ENCODE measurements at places on chromosomes 12 and 14.

- DNase-seq = peak; percentile 82
Measured at GRCh38 chr12:7864601-7865150, 8.0 kb downstream of the SLC2A14 start.

- no peak for DNase-seq
Measured at GRCh38 chr12:4256043-4256826, 17.3 kb upstream of the CCND2 start.

DNA sequence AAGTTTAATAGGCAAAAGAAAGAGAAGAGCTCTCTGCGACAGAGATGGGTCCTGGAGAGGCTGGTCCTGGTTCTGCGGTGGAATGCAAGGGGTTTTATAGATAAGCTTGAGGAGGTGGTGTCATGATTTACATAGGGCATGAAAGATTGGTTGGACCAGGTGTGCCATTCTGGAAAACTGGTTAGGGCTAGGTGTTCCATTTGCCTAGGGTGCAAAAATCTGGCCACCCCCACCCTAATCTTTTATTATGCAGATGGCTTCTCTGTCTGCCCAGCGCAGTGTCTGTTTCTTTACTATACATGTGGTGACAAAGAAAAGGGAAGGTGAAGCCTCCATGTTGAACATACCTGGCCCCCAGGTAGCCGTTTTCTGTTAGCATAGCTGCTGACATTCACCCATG lies 65.4 kb downstream of the ERC1 start:
- no peak for DNase-seq

DNA sequence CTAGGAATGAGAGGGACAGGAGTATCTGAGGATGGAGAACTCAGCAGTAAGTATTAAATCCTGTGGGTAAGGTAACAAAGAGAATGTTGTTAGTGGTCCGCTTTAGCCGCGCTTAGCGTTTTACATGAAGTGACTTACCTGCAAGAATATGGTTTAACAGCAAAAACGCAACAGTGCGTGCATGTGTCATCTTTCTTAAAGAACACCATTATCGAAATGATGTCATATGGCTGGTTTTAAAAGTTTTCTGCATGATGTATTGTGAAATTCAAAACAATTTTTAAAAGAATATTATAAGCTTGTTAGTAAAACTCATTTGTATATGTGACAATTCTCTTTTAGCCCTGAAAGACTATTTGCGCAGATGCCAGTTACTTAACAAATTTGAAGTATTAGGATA lies 1.7 kb downstream of the LEMD3 start:
- DNase-seq = no peak

DNA sequence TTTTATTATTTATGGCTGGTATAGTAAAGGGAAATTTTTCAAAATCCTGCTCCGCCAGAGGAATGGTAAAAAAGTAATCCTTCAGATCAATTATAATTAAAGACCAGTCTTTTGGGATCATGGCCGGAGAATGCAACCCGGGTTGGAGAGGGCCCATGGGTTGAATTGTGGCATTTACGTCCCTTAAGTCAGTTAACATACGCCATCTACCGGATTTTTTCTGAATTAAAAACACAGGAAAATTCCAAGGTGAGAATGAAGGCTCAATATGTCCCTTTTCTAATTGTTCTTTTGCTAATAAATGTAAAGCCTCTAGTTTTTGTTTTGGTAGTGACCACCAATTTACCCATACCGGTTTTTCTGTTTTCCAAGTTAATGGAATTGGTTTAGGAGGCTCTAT lies 602.8 kb downstream of the ALG10 start:
- peak; percentile 53 for DNase-seq

GRCh38 chr12:48996794-48997718 lies 2.1 kb downstream of the DDN start:
- DNase-seq = peak; percentile 92

- no peak for DNase-seq
Measured at GRCh38 chr12:1539135-1539534, 55.2 kb downstream of the FBXL14 start.

GRCh38 chr12:132152411-132152821 lies 8.2 kb downstream of the NOC4L start:
- no peak for DNase-seq

DNA sequence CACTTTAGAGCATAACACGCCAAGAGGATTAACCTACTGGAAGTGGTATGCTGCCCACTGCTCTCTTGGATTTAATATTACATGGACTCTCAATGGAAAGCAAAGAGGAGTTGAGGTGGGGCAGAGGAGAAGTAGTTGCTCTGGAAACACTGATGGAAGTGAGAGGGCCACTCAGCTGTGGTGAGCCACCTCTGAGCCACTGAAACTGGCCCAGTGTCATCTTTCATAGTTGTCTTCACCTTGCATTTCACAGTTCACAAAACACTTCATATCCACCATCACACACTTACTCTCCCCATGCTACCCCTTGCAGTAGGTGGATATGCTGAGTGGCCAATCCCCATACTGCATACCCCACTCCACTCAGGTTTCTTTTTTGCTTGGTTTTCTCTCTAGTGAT lies 12.2 kb upstream of the PCED1B start:
- no peak for DNase-seq

- DNase-seq = no peak
Measured at GRCh38 chr12:12505544-12506495, 56.8 kb downstream of the DUSP16 start.

GRCh38 chr14:51094282-51094821 lies 553 bp downstream of the TRIM9 start:
- DNase-seq = peak; percentile 55

GRCh38 chr12:132357623-132358186 lies 28.3 kb upstream of the GALNT9 start:
- no peak for DNase-seq

- peak; percentile 43 for DNase-seq
Measured at GRCh38 chr12:65891987-65892481, 67.8 kb downstream of the HMGA2 start.

DNA sequence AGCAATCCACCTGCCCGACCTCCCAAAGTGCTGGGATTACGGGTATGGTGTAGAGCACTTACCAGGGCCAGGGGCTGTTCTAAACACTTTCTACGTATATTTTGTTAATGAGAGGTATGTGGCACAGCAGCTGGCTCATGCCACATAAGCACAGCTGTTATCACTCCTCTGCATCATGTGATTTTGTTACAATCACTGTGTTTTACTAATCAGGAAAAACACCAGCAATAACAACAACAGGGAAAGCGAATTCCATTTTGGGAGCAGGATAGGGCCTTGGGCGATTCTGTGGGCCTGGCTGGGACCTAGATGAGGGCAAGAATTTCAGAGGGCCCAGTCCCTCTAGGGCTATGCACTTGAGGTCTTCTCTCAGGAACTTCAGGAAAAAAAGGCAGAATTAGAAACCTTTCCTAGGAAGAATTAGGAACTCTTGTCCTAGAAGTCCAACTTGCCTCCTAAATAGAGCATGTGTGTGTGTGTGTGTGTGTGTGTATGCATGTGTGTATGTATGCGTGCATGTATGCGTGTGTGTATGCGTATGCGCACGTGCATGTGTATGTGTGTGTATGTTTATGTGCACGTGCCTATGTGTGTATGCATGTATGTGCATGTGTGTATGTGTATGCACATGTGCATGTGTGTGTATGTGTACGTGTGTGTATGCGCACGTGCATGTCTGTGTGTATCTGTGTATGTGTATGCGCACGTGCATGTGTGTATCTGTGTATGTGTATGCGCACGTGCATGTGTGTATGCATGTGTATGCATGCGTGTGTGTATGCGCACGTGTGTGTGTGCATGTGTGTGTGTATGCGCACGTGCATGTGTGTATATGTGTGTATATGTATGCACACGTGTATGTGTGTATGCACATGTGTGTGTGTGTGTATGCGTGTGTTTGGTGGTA lies 41.8 kb upstream of the CORO1C start:
- DNase-seq = no peak

DNA sequence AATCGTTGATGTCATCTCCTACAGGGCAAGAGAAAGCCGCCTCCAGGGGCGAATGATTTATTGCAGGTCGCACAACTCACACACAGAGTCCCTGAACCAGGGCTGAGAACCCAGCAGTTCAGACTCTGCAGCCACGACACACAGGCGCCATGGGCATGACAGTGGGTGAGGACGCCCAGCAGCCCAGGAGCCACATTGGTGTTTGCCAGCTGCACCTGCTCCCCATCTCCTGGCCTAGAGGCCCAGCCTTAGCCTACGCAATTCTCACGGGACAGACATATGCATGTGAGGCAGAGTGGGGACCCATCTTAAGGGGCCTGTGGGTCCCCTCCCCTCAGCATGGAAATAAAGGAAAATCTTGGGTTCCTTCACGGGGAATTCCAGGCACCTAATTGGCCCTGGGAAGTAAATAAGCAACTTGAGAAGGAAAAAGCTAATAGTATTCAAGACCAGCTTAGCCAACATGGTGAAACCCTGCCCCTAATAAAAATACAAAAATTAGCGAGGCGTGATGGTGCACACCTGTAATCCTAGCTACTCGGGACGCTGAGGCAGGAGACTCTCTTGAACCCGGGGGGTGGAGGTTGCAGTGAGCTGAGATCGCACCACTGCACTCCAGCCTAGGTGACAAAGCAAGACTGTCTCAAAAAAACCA lies 69.3 kb downstream of the RIMBP2 start:
- DNase-seq = no peak

DNA sequence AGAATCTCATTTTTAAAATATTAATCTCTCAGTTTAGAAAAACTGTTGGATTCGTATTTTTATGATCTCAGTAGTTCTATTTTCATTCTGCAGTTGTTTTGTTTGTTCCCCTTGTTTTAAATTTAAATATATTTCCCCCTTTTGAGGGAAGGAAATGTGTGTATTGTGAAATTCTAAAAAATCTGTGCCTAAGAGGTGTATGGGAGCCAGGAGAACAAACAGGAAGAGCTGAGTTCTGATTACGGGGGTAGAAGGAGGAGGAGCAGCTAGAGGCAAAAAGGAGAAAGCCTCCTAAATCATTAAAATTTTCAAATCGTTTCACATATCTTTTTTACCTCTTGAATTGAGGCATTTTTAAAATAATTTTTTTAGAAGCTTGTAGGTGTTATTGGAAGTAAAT lies 2.3 kb downstream of the RDH12 start:
- DNase-seq = no peak

GRCh38 chr12:124830306-124830705 lies 33.4 kb downstream of the SCARB1 start:
- no peak for DNase-seq

- peak; percentile 70 for DNase-seq
Measured at GRCh38 chr14:75418850-75419768, 8.7 kb upstream of the JDP2 start.

DNA sequence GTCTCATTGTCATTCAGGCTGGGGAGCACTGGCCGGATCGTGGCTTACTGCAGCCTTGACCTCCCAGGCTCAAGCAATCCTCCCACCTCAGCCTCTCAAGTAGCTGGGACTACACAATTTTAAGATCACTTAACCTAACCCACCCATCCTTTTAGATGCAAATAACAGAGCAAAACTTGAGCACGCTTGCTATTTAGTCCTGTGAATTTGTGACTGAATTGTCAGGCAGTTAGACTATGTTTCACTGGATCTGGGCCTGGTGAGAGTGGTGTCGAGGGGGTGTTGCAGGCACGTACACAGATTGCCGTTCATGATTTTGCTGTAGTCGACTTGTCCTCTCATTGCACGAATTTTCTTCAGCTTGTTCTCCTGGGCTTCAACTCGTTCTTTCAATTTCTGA lies 38.2 kb downstream of the ZFYVE21 start:
- no peak for DNase-seq

- DNase-seq = no peak
Measured at GRCh38 chr14:55190906-55191202, 531 bp downstream of the DLGAP5 start.

DNA sequence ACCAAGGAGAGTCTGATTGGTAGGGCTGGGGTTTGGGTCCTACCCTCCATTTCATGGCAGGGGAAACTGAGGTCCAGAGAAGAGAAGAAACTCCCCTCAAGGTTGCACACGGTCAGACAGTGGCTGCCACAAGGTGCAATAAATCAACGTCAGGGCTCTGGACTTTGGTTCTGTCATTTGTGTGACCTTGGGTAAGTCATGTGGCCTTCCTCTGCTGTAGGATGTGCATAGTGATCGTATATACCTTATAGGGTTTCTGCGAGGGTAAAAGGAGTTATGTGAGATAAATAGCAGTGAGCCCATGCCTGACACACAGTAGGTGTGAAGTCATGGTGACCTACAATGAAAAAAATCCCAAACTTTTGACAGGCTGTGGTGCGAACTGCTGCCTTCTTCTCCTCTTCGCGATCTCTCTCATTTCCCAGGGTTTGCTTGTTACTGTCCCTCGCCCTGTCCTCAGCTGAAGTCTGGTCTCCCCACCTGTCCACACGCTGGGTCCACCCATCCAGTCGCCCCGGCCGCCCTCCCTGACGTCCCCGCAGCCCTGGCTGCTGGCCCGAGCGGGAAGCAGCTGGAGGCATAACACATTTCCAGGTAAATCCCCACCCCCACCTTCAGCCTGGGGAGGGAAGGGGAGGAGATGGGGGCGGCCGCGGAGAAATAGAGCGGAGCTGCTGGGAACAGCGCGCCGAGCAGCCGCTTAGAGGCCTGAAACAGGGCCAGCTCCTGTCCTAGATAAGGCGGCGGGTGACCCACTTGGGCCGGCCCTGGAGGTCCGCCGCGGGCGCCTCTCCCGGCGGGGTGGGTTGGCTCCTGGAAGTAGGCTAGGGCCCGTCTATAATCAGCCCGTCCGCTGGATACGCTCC lies 1.8 kb upstream of the FAM222A start:
- DNase-seq = no peak

GRCh38 chr12:86711731-86712130 lies 455.5 kb upstream of the MGAT4C start:
- no peak for DNase-seq

DNA sequence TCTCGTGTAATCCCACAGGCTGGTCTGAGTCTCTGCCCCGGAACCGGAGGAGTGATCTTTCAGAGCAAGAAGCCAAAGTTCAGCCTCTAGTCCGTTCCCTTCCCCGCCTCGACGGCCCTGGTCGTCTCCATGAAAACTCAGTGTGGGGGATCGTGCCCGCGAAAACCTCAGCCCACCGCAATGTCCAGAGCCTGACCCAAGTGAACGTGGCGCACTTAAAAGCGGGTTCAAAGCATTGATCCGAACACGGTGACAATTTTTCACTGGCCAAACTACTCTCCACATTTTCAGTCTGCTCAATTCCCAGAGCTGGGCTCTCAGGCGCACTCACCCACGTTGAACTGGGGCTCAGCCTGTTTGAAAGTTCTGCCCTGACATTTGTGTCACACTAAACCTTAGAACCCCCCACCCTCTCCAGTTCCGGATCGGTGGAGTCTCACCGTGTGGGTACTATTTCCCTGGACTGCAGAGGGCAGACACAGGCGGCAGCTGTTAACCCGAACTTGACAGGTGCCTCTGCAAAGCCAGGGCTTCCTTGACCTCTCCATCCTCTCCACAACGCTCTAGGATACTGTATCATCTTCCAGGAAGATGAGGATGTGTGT lies 886 bp upstream of the PRICKLE1 start:
- peak; percentile 29 for DNase-seq

DNA sequence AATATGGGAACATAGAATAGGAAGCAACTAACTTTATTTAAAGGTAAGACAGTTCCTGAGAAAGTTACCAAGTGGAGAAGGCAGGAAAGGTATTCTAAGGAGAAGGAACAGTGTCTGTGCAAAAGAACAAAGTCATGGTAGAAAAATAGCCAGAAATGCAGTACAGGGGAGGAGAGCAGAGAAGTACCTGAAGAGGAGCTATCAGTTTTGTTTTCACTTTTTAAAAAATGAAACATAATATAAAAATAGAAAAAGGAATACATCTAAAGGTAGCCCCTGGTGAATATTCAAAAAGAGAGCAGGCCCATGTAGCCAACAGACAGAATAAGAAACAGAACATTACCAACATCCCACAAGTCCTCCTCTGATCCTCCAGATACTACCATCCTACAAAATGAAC lies 408.7 kb downstream of the ADAMTS20 start:
- no peak for DNase-seq

GRCh38 chr14:63598807-63599206 lies 42.9 kb downstream of the WDR89 start:
- DNase-seq = no peak

- DNase-seq = peak; percentile 66
Measured at GRCh38 chr12:50166799-50167048, 445 bp downstream of the CERS5 start.
